ENCODE measurements at places on chromosomes 3 and 15.

- no peak for DNase-seq
Measured at GRCh38 chr3:59143447-59143846, 93.6 kb upstream of the CFAP20DC start.

DNA sequence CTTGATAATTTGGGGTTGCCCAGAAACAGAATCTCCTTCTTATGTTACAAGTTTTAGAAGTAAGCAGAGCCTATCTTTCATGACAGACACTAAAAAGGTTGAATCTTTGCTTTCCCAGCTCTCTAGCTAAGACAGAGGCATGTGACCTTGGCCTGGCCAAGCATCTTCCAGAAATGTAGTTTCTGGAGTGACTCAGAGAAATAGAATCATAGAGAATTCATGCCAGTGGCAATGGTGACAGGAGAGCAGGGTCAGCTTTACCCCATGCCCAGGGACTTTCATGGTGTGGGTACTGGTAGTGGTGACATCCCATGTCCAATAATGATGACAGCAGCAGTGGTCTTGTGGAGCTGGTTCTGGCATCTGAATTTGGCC lies 4.0 kb upstream of the PARP6 start:
- DNase-seq = no peak

DNA sequence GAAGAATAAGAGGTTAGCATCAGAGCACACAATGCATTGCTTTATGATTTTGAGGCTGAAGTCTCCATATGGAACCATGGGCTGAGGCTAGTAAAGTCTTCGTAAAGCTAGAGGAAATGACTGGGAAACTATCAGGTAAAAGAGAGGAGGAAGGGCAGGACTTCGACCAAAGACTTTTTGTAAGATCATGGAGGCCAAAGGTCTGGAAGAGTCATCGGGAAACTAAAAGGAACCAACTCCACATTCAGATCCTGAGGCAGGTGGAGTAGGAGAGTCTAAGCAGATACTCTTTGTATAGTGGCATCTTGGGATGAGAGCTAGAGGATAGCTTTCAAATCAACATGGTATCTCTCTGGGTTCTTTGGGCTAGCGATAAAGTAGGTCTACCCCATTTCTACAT lies 36.3 kb downstream of the SEMA6D start:
- DNase-seq = no peak

DNA sequence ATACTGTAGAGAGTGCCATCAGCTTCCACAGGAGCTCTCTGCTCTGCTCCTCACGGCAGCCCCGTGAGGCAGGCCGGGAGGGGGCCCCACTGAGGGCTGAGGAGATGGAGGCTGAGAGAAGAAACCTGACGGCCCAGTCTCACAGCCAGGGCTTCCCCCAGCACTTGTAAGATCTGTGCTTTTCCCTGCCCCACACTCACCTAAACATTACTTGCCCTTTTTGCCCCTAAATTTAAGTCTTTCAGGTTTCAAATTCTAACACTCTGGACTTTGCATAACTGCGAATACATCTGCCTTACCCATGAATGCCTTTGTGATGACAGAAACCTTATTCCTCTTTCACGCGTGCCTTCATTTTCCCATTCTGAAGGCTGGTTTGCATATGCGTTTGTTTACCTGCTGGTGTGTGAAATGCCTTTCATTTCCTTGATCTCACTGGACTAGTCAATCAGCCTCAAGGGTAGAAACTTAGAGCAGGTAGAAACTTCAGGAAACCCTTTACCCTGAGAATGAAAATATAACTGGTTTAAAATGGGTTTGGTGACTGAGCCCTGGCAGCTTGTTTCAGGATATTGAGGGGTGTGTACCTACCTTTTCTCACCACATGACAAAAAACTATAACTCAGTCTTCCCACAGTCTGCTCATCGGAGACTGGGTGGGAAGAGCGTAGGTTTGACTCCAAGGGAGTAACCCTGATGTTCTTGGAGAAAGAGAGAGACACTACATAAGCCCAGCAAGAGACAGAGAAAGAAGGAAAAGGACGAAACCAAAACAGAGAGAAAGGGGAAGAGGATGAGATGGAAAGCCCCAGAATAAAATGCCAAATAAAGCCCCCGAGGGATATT lies 20.1 kb downstream of the SLC12A8 start:
- no peak for DNase-seq

DNA sequence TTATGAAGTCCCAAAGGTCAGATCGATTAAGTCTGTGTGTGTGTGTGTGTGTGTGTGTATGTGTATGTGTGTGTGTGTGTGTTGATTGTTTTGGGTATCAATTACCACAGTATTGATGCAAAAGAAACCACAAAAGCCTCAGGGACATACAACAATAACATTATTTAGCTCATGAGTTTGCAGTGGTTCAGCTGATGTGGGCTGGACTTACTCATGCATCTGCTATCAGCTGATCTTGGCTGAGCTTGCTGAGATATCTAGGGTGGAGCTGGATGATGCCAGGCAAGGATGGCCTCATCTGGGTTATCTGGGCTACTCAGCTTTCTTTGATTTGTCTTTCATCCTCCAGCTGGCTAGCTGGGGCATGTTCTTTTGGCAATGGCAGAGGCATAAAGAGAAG lies 82.4 kb upstream of the PRR23C start:
- peak; percentile 11 for DNase-seq

DNA sequence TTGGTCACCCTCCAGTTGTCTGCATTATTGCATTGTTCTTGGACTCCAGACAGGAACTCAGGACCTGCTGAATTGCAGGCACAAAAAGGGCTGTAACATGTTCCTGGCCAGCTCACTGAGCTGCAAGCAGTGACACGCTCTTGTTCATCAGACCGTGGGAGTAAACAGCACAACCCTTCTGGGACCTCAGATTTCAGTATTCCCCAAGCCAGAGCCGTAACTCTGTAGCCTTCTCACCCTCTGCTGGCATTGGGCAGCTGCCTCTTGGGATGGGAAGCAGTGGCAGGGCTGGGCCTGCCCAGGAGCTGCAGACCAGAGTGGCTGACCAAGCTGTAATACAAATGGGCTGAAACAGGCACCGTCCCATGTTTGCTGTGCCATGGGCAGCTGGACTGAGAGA lies 607.1 kb upstream of the BCHE start:
- no peak for DNase-seq

GRCh38 chr15:96347181-96348111 lies 16.9 kb downstream of the NR2F2 start:
- DNase-seq = no peak

- peak; percentile 95 for DNase-seq
Measured at GRCh38 chr3:69665026-69665737, 74.1 kb upstream of the MITF start.

DNA sequence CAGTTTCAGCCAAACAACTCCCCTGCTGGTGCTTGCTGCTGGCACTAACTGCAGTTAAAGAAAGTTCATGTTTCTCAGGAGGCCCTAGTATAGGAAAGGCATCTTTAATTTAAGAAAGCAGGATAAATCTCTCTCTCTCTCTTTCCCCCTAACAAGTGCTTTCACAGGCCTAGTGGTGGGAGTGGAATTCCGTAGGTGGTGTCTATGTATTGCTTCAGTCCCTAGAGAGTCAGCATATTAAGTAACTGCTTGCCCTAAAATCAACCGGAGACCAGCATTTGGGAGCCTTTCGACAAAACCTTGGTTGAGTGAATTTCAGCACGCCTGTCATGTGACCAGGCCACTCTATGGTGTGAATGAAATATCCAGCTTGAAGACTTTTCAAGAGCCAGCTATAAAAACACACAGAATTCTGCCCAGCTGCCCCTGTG lies 169.2 kb upstream of the TGFBR2 start:
- DNase-seq = no peak

DNA sequence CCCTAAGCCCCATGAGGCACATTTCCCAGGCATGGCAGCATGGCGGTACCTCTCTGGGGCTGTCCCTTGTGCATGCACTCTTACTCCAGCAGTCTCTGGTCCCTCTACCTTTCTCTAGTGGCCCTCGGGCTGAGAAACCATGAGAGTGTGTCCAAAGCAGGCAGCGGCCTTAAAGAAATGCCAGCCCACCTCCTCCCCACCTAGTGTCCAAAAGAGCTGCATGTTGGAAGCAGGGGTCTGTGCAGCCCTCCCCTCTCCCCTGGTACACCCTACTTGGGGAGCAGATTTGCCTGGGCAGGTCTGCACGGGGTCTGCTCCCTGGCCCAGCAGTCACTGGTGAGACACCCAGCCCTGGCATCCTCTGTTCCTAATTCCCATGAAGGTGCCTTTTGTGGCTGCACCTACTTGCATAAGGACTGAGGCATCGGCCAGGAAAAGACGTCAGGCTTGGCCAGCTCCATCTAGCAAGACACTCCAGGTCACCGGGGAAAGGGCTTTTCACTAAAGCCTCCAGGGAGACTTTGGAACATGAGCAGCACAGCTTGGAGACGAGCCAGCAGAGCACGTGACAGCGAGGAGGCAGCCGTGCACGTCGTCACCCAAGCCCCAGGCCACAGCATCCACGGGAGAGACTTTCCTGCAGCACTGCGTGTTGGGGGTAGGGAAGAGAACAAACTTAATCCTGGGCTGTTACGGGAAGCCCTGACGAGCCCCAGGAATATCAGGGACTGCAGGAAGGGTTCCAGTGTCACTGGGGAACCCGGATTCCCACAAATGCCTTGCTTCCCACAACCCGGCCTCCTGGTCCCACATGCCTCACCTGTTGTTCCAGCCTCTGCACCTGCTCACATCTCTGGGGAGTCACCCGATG lies 38.8 kb downstream of the TM2D3 start:
- DNase-seq = no peak

- DNase-seq = no peak
Measured at GRCh38 chr3:182242489-182242942, 530.8 kb downstream of the SOX2 start.

- DNase-seq = peak; percentile 45
Measured at GRCh38 chr15:41894791-41895463, 1.1 kb upstream of the SPTBN5 start.

- DNase-seq = peak; percentile 61
Measured at GRCh38 chr3:171374661-171375285, 85.4 kb downstream of the TNIK start.

GRCh38 chr3:82355228-82355627 lies 593.8 kb upstream of the GBE1 start:
- no peak for DNase-seq

DNA sequence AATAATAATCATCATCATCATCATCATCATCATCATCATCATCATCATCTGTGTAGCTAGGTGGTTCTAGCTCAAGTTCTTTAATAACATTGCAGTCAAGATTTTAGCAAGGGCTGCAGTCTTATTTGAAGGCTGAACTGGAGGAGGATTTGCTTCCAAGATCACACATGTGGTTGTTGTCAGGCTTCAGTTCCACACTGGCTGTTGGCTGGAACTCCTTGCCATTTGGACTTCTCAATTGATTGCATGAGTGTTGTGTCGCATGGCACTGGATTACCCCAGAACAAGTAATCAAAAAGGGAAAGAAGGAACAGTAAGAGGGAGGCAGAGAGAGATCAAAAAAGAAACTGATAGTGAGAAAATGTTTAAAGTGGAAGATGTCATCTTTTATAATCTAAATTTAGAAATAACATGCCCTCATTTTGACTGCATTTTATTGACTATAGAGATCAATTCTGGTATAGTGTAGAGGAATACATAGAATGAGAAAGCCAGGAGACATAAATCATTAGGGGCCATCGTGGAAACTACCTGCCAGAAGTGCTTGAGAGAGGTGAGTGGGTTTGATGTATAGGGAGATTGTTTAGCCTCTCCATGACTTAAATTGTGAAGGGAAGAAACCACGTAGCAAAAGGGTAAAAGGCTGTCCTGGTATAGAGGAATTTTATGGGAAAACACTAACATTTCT lies 346.6 kb upstream of the RBMS3 start:
- no peak for DNase-seq

GRCh38 chr3:78277801-78278200 lies 1237.9 kb downstream of the ROBO2 start:
- DNase-seq = no peak

DNA sequence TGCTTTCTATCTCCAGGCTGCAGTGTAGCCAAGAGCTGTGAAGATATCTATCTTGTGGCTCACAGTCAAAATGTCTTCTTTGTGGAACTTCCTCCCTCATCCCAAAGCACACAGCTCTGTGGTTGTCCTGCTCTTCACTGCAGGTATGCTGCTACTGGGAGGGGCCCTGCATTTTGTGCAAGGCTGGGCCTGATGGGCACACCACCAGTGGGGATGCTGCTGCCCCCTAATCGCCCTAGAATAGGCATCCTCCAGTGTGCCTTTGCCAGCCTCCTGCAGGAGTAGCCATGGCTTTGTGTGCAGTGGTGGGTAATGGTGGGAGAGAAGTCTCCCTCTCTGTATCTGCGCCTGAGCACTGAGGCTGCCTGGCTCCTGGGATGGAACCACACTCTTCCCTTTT lies 297.3 kb downstream of the DOCK3 start:
- no peak for DNase-seq

DNA sequence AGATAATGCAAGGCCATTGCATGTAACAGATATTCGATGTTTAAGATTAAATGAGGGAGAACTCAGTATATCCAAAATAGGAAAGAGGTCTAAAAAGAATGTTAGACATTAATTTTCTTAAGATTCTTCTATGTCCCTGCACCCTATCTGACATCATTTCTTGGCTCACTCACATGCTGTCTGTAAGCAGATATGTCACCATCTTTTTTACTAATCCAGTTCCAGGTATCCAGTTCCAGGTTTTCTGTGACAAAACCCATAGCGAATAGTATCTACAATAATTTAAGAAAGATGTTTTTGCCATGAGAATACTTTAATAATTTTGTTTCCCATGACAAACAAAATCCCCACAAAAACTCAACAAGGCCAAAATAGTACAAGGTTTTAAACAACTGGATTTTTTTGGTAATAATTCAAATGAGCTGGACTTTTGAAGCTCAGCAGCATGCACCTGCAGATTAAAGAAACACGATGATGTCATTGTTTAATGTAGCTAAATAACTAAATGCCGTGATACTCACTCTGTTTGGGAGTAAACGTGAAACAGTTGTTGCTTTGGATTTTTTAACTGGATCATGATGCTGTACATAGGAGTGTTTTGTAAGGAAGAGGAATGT lies 867.6 kb downstream of the EPHA3 start:
- DNase-seq = no peak

Data from kidney glomerular epithelial cell (primary cell).